Putamen (tissue), 1 donor: ENCODE measurements at places on chromosomes 12 and 14.

GRCh38 chr12:22658214-22658613 is 33.2 kb downstream of the ETNK1 start:
- no peak for DNase-seq

GRCh38 chr14:54591461-54591860 is 24.5 kb downstream of the SAMD4A start:
- DNase-seq = no peak

- no peak for DNase-seq
Measured at GRCh38 chr12:31492599-31493196, 98.2 kb downstream of the DENND5B start.

DNA sequence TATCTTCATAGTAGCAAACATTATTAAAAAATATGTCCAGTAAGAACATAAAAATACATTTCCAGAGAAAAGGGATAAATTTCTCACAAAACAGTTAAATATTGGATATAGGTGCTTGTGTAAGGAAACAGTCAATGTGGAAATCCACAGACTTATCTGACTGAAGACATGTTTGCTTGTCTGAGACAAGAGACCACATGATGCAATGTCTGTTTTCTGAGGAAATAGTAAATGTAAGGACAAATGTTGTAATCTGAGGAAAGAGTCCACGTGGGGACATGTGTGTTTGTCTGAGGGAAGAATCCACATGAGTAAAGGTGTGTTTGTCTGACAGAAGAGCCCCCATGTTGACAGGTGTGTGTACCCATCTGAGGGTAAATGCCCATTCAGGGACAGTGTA is 1093.2 kb downstream of the TMEM121 start:
- no peak for DNase-seq

DNA sequence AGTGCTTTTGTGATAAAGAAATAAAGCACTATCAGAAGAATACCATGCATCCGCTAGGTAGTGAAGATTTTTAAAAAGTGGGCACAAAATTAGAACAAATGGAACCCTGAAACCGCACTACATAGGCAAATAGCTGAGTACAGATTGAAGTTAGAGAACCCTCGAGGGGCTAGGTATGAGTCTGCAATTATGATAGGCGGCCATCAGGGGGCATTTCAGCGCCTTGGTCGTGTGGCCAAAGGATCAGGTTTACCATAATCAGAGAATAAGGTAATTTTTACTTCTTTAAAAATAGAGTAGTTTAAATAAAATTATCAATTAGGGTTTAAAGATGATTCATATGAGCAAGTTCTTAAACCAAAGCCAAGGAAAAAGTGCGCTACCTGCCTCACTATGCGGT is 129.8 kb downstream of the TMX1 start:
- DNase-seq = no peak

DNA sequence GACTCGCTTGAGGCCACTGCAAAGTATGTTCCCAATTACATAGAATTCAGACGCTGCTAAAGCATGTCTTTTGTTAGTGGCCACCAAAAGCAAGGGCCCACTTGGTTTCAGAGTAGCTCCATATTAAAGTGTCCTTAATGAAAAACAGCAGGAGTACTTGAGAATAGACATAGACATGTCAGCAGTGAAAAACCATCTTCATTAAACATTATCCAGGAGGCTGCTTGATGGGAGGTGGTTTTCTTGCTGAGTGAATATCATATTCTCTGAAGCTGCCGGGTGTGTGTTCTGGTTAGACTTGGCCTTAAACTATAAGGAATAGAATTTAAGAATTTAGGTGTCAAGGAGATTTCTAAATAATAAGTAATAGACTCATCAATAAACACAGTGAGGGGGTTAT is 79.5 kb upstream of the CCDC198 start:
- DNase-seq = no peak

DNA sequence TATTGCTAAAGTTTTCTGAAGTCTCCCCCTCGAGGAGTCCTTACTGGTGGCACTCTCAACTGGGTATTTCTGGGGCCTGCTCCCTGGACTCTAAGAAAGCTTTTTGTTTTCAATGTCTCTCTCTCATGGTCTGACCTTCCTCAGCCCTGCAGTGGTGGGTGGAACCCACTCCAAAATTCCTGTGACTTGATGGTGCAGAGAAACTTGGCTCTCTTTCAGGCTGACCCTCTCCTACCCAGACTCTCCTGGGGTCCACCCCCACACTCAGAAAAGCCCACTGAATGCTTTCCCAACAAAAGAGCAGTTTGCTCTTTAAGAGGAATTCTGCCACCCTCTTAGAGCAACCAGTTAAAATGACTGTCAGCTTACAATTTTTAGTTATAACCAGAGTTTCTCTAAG is 967 bp upstream of the PTCSC3 start:
- no peak for DNase-seq

DNA sequence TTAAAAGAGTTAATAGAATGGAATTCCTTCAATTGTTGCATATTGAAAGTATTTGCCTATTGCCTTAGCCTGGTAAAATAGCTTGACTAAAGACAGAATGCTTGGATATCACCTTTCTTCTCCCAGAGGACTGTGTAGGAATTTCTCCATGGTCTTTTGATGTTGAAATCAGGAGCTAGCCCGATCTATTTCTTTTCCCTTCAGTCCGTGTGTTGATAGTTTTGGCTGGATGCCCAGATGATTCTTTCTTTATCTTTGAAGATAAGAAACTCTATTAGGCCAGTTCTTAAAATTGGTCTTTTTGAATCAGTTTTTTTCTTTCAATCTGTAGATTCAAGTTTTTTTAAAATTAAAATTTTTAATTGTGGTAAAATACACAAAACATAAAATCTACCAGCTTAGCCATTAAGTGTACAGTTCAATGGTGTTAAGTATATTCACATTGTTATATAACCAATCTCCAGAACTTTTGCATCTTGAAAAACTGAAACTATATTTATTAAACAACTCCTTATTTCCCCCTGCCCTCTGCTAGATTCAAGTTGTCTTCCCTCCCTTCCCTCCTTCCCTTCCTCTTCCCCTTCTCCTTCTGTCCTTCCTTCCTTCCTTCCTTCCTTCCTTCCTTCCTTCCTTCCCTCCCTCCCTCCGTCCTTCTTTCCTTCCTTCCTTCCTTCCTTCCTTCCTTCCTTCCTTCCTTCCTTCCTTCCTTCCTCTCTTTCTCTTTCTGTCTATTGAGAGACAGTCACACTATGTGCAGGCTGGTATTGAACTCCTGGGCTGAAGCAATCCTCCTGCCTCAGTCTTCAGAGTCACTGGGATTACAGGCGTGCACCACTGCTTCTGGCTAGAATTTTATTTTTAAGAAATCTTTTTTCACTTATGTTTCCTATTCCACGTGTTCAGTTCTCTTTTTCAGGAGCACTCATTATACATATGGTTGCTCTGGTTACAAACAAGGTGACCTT is 10.1 kb downstream of the LACRT start:
- DNase-seq = no peak

DNA sequence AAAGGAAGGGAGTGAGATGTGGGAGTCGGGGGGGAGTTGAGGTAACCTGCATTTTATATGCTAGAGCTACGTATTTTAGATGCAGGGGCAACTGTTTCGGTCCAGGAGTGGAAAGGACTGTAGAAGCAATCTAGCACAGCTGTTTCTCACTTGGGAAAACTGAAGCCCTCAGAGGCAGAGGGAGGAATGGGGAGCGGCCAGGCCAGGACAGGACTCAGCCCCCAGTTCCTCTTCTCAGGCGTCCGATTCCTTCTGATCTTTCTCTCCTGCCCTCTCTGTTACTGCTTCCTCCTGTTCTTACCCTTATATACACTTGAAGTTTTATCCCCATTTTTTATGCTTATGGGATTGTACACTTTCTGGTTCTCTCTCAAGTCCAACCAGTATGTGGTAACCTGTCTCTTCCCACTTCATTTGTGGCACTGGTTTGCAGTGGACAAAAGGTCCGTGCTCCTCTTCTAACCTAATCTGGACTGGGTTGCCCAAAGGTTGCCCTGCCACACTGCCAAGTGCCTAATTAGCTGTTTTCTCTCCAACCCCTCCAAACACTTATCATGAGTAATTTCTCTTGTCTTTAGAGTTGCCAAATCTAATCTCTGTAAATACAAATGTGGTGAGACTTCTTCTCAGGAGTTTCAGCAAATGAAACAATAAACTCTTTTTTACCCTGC is 16.2 kb downstream of the LPCAT3 start:
- DNase-seq = no peak

- no peak for DNase-seq
Measured at GRCh38 chr12:25320123-25321006, 69.6 kb upstream of the KRAS start.

- no peak for DNase-seq
Measured at GRCh38 chr12:52079576-52080402, at the start of gene SMIM41. Gene SMIM41, plus strand, starts transcription at chr12:52079704. Its CDS starts 76 bp downstream, at chr12:52079780.

DNA sequence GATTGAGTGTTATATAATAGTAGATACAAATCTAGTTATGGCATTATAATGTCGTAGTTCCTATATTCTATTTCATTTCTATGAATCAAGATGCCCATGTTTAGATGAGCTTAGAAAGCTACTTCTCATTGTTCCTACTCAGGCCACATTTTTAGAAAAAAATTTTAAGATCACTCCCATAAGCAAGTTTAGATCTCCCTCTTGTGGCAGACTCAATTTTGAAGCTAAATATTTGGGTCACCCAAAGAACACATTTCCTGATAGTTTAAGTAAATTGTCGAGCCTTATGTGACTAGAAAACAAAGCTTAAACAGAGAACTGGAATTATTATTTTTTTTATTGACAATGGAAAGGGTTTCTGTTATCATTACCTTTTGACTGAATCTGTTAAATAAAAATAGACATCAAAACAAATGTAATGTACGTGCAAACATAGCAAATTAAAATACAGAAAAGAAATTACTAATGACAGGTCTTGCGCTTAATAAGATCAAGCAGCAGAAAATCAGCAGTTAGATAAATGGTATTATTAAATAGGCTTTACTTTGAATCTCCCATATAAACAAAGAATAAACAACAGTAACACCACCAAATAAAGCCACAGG is 180.2 kb downstream of the ACSS3 start:
- DNase-seq = peak; percentile 32

- DNase-seq = no peak
Measured at GRCh38 chr14:103161054-103161397, 37.8 kb downstream of the TNFAIP2 start.

GRCh38 chr12:101209319-101210302 is at the start of gene SLC5A8:
Gene SLC5A8, minus strand, starts transcription at chr12:101210238. Its CDS starts 390 bp downstream, at chr12:101209848.
- no peak for DNase-seq

DNA sequence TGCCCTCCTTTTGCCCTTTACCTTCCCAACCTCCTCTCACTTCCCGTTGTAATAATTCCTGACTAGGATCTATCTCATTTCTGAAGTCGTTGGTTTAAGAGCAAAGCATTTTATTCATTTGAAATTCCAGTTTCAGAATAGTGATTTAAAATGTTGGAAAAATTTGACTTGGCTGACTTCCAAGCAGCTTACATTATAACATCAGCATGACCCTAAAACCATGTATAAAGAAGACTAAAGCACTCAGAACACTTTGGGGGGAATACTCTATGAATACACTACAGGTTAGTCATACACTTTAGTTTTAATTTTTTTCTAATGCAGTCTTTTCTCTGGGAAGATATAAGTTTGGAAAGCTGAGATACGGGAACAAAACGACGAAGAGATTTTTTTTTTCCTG is 161.1 kb downstream of the BTG1 start:
- DNase-seq = no peak

- DNase-seq = no peak
Measured at GRCh38 chr12:16586350-16587109, 19.4 kb downstream of the LMO3 start.

DNA sequence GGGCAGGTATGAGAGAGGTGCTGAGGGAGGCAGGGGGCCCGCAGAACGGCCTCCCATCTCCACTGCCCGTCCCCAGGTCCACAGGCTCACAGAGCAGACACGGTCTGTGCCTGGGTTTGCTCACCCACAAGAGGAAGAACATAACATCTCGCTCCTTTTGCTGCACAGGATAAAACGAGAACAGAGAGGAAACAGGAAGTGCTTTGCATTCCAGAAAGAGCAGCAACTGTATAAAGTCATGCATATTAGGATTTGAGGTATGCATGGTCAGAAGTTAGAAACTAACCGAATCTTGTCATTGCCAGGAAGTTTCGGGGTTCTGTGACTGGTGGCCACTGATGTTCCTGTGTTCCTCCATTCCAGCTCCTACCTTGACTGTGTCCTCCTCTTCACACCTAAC is 25.0 kb downstream of the NTF3 start:
- no peak for DNase-seq

- no peak for DNase-seq
Measured at GRCh38 chr14:23828001-23828400, 125.6 kb upstream of the DHRS4 start.

DNA sequence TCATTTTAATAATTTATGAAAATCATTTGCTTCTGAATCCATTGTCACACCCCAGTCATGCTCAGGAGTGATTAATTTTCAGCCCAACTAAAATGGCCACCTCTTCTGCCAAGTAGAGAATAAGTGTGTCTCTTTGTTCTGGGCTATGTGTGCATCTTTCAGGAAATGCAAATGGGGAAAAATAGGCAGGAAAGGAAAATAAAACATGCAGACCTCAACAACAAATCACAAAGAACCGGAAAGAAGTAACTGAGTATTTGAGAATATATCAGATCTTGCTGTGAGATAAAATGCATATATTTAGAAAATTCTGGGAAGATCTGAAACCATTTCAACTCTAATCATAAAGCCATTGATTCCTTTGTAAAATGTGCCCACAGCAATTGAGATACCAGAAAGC is 763.9 kb downstream of the GALC start:
- DNase-seq = no peak

- DNase-seq = no peak
Measured at GRCh38 chr12:18631339-18631738, 106.5 kb downstream of the PLCZ1 start.

DNA sequence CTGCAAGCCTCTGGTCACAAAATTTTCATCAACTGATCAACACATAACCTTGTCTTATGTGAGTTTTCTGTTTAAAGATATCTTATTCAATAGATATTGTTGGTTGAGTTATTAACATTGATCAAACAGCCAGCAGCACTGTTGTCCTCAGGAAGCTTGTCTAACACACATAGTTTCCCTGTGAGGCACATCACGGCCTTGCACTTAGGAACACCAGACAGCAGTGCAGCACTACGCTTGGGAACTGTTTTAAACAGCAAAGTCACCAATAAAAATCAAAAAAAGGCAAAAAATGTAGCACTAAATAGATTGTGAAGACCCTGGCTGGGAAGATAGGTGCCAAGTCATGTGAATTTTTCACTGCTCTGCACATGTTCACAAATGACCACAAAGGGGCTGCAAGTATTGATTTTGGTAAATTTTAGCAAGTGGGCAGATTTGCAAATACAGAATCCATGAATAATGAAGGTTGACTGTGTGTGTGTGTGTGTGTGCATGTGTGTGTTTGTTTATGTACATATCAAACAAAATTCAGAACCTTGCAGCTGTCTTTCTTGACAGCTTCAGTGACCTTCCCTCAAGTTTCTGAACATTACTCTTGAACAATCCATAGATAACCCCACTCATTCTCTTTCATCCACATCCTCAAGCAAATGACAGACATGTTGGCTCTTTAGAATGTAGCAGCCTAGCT is 28.9 kb downstream of the VDR start:
- no peak for DNase-seq

- no peak for DNase-seq
Measured at GRCh38 chr12:45191239-45191638, 24.7 kb upstream of the ANO6 start.
